ENCODE measurements at places on chromosomes 11 and 22.

DNA sequence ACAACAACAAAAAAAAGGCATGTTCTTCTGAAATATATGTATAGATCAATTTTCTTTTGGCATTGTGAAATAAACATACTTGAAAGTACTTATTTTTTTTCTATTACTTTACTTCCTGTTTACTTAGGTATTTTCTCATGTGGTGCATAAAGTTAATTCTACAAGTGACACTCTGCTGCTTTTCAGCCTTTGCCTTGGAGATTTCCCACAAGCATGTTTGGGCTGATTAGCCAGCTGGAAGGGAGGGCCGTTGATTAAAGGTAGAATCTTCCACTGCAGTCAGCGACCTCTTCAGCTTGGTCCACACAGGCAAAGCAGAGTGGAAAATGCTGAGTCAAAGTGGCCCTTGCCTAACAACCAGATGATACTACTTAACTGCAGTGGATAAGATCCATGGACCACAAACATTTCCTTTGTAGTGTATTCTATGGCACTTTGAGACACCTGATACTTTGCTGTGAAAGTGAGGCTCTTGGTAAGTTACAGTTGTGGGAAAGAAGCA is 176.0 kb downstream of the ARHGAP42 start:
- peak; percentile 79 for DNase-seq

GRCh38 chr22:49062155-49062801 is 765.4 kb downstream of the BRD1 start:
- DNase-seq: no peak

- DNase-seq: no peak
These were observed 383.1 kb upstream of the CADM1 start for GRCh38 chr11:115887316-115887715.

GRCh38 chr11:33157103-33158027 is 3.9 kb downstream of the CSTF3 start:
- no peak for DNase-seq

- DNase-seq: no peak
These were observed 62.3 kb downstream of the CTNND1 start for GRCh38 chr11:57823859-57824258.

- no peak for DNase-seq
These were observed 19.7 kb upstream of the EIF4G2 start for GRCh38 chr11:10828402-10828801.

DNA sequence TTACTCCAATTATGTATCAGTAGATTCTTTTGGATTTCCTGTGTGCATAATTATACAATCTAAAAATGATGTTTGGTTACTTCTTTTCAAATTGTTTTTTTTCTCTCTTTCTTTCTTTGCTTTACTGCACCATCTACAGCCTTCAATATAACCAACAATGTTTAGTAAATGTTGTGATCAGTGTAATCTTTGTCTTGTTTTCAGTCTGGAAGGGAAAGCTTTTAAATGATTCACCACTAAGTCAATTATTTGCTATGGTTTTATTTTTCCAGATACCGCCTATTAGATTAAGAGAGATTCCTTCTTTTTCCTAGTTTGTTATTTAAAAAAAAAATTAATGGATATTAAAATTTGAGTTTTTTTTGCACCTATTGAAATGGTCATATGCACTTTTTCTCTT is 29.8 kb upstream of the ABTB2 start:
- no peak for DNase-seq

DNA sequence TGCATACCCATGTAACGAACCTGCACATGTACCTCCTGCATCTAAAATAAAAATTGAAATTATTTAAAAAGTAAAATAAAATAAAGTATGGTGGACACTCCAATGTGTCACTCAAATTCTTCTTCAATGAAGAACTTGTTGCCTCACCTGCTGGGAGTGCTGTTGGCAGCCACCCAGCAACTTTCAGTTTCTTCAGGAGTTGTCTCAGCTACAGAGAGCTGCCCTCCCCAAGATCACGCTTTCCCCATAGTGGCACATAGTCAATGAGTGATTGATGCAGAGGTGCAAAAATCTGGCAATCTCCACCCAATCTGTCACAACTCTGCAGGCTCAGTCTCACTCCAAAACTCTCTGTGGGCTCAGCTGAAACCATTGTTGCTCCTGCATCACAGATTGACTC is 92.3 kb upstream of the C11orf87 start:
- no peak for DNase-seq

DNA sequence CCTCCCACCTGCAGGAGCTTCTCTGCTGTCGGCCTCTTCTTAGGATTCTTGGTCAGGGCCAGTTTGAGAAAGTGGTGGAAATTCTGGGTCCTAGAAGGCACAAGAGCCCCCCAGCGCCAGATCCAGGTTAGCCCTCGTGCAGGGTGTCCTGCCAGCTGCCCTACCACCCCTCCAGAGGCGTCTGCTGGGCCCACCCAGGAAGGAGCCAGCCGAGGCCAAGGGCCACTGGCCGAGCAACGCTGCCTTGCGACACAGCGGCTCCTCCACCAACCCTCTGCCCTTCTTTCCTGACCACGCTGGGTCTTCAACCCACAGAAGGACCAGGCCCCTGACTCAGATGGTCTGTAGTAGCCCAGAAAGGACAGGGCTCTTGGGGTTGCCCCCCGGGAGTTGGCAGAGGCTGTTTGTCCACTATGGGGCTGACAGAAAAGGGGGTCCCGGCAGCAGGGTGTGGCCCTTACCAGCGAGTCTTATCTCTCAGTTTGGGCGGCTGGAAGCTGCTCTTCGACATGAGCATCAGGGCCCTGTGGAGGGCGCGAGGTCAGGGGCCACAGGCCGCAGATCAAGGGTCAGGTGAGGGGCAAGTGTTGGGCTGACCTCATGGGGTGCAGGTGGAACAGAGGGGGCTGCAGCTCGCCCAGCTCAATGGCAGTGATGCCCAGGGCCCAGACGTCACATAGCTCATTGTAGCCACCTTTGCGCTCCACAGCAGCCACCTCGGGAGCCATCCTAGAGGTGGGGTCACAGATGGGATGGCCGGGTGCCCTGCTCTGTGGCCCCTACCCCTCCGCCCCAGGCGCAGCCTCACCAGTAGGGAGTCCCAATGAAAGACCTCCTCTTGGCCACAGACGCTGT is 2.5 kb downstream of the MAP4K2 start:
- no peak for DNase-seq

DNA sequence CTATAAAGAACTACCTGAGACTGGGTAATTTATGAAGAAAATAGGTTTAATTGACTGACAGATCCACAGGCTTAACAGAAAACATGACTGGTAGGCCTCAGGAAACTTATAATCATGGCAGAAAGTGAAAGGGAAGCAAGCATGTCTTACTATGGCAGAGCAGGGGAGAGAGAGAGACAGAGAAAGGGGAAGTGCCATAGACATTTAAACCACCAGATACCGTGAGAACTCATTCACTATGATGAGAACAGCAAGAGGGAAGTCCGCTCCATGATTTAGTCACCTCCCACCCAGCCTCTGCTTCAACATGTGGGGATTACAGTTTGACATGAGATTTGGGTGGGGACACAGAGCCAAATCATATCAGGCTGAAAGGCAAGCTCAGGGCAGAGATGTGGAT is 327.1 kb upstream of the DDI1 start:
- DNase-seq: no peak

GRCh38 chr11:134038897-134039470 is 29.9 kb upstream of the JAM3 start:
- DNase-seq: no peak

- DNase-seq: peak; percentile 82
These were observed 534.3 kb downstream of the ETS1 start for GRCh38 chr11:128052912-128053641.

DNA sequence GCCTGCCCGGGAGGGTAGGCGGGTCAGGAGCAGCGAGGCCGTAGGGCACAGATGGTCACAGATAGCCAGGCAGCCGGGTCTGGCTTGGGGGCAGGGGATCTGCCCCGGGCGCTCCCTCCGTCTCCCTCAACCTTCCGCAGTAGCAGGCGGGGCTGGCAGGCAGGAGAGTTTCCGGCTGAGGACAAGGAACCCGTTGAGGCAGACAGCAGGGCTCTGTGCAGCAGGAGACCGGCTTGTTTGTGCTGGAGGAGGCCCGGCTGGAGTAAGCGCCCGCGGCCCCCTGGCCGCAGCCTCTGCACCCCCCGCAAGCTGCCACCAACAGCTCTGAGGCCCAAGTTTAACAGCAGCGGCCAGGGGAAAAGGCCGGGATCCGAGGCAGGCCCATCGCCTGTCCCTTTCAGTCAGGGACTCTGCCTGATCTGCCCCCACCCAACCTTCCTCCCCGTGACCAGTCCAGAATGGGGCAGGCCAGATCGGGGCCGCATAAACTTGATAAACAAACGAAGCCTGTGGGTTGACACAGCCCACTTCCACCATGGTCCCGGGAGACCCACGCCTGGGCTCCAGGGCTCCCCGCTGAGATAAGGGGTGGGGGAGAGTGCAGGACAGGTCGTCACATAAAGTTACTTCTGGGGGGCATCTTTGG is 13.6 kb downstream of the SCARF2 start:
- DNase-seq: no peak

DNA sequence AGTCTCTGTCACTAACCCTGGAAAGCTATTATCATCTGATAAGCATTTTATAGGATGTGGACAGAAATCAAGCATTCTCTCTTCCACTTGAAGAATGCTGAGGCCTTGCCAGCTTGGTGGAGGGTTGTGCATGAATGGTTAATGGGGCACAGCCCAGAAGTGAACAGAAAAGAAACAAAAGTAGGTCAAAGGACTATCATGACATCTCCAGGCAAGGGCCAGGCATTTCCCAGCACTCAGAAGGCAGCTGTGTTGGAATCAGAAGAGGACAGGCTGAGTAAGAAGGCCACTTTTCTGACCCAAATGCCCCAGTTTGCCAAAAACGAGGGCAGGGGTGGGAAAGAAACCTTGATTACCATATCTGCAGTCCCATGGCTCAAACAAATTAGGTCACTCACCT is 12.4 kb downstream of the TENM4 start:
- peak; percentile 30 for DNase-seq

GRCh38 chr11:117172724-117173421 is 5.7 kb upstream of the SIDT2 start:
- peak; percentile 49 for DNase-seq

- DNase-seq: peak; percentile 91
These were observed 13.0 kb upstream of the UBASH3B start for GRCh38 chr11:122642472-122642922.

GRCh38 chr11:105407101-105407500 is 202.8 kb upstream of the GRIA4 start:
- no peak for DNase-seq

- peak; percentile 93 for DNase-seq
These were observed at the start of gene DENND5A for GRCh38 chr11:9265211-9266131. TSS of gene DENND5A (minus strand) at chr11:9265350. CDS start at chr11:9265069, 281 bp downstream.

GRCh38 chr11:72160319-72160718 is 24.8 kb downstream of the FOLR3 start:
- DNase-seq: peak; percentile 27

DNA sequence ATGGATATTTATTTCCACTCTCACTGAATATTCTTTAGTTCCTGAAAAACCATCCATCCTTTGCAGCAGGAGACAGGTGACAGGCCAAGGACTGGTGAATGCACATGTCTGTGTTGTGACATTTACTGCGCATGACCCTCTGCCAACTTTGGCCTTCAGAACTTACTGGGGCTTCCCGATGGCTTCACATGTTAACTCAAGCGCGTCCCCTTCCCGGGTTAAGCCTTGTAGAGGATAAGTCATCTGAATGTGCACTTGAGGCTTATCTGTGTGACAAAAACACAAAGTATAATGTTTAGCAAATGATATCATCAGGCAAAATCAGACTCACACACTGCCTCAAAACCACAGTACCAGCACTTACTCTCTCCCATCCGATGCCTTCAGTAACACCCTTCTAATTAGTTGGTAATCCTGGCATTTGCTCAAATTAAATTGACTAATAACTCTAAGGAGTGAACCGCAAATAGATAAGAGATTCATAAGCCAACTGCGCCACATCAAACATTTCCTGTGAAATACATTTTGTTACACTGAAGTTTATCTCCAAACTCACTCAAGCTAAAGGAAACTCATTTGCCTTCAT is 286.4 kb downstream of the CADM1 start:
- no peak for DNase-seq

DNA sequence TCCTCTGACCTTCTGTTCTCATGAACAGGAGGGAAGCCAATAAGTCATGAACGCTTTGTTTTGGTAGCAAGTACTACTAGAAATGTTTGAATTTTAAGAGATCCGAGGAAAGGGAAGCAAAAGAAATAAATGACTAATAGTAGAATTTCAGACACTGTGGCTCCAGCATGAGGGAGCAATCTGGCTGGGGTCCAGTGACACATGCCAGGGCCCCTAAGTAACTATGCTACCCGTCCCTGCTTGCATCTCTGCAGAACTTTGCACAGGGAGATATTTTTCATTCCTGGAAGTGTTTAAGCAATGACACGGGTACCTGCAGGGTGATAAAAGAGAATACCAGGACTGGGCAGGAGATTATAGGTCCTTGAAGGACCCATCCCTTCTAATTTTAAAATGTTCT is 7.3 kb upstream of the ADAMTS8 start:
- no peak for DNase-seq

GRCh38 chr22:30871391-30872284 is 96.9 kb downstream of the MORC2 start:
- no peak for DNase-seq

DNA sequence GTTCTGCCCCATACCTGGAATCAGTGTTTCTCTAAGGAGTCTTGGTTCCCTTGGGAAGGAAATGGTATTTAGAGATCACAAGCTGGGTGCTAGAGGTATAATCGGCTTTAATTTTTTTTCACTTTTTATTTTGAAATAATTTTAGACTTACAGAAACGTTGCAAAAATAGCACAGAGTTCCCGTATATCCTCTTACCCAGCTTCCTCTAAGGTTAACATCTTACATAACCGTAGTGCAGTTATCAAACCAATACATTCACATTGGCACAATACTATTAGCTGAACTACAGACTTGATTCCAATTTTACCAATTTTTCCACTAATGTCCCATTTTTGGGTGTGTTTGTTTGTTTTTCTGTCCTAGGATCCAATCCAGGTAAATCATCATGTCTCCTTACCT is 63.8 kb downstream of the RBX1 start:
- DNase-seq: no peak

DNA sequence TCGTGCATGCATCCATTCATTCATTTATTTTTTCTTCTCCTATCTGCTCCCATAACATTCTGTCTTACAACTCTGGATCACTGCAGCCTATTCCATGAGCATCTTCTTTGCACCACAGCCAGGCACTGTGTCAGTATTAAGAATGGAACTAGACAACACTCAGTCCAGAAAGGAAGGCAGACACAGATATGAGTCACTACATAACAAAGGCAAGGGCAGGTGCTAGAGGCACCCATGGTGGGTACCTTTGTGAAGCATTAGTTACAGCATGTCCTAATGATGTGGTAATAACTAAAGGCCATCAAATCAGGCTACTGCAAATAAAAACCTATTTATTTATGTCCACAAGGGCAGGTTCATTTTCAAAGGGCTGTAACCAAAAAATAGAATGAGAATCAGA is 28.1 kb downstream of the TENM4 start:
- no peak for DNase-seq

- DNase-seq: no peak
These were observed 109.2 kb downstream of the CSNK2A3 start for GRCh38 chr11:11243590-11244469.

GRCh38 chr11:34646431-34646830 is 25.5 kb downstream of the EHF start:
- no peak for DNase-seq

- DNase-seq: no peak
These were observed 495 bp upstream of the KCNK4 start for GRCh38 chr11:64290352-64291261.

All from foreskin fibroblast (primary cell).